Central memory CD8-positive, alpha-beta T cell (primary cell): ENCODE measurements at places on chromosomes 16 and 17.

GRCh38 chr17:2883544-2884213 is 87.4 kb downstream of the RAP1GAP2 start:
- H3K27ac ChIP-seq, result peak overlapping the region; percentile 63

GRCh38 chr16:81756615-81757356 is 22.3 kb upstream of the PLCG2 start:
- no peaks in the 10 kb centered on the region for H3K36me3 ChIP-seq
- no peak for DNase-seq
- H3K27ac ChIP-seq, result no peak overlapping the region
- no peak overlapping the region for H3K4me3 ChIP-seq
- no peaks in the 10 kb centered on the region for H3K4me1 ChIP-seq

GRCh38 chr16:11181899-11182279 is 74.1 kb downstream of the SOCS1 start:
- no peak overlapping the region for H3K4me3 ChIP-seq
- H3K27me3 ChIP-seq, result no peaks in the 10 kb centered on the region
- peaks cover 9% of the 10 kb centered on the region for H3K4me1 ChIP-seq
- H3K27ac ChIP-seq, result no peak overlapping the region
- no peak for DNase-seq

DNA sequence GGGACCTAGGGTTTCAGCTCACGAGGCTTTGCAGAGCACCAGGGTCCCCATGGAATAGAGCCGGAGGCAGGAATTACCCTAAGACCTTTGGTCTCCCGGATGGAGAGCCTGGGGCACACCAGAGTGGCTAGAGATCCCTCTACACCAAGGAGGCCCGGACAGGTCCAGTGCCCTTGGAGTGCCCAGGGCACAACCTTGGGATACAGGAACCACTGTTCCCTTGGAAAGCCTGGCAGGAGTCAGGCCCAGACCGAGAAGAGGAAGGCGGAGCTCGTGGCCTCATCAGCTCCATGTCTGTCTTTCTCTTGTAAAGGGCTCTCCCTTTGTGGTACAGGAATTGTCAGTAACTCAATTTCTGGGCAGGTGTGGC is 3.8 kb upstream of the DBNDD1 start:
- no peak overlapping the region for H3K27ac ChIP-seq
- H3K36me3 ChIP-seq, result peaks cover 1% of the 10 kb centered on the region
- no peaks in the 10 kb centered on the region for H3K27me3 ChIP-seq
- peak overlapping the region; percentile 72 for H3K4me3 ChIP-seq
- peaks cover 15% of the 10 kb centered on the region for H3K4me1 ChIP-seq

DNA sequence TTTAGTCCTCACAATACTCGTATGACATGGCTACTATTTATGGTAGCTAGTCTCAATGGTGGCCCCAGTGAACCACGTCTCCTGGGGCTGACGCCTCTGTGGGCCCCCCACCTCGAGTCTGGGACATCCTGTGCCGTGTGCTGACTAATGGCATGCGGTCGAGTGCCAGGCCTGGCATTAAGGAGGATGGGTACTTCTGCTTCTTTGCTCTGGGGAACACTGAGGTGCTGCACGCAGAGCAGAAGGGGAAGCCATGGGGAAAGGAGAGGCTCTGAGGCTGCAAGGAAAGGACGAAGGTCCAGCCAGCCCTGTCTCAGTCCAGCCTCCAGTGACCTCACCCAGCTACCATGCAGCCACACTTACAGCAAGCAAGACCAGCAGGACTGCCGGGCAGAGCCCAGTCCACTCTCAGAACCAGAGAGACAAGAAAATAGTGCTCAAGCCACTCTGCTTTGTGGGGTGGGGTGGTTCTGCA is 5.7 kb upstream of the MPRIP start:
- no peak for DNase-seq
- H3K36me3 ChIP-seq, result no peaks in the 10 kb centered on the region
- peak overlapping the region; percentile 72 for H3K27ac ChIP-seq
- peaks cover 6% of the 10 kb centered on the region for H3K4me1 ChIP-seq
- H3K27me3 ChIP-seq, result no peaks in the 10 kb centered on the region

- no peak overlapping the region for H3K27ac ChIP-seq
- H3K27me3 ChIP-seq, result no peaks in the 10 kb centered on the region
- no peak overlapping the region for H3K4me3 ChIP-seq
- peaks cover 24% of the 10 kb centered on the region for H3K4me1 ChIP-seq
Measured at GRCh38 chr17:28065706-28066105, 23.2 kb downstream of the NLK start.
